ENCODE measurements at places on chromosomes 11 and 22.

GRCh38 chr22:48636746-48637145 is 1190.9 kb downstream of the BRD1 start:
- DNase-seq = no peak

GRCh38 chr11:11977206-11977938 is 31.1 kb downstream of the DKK3 start:
- DNase-seq = peak; percentile 95

DNA sequence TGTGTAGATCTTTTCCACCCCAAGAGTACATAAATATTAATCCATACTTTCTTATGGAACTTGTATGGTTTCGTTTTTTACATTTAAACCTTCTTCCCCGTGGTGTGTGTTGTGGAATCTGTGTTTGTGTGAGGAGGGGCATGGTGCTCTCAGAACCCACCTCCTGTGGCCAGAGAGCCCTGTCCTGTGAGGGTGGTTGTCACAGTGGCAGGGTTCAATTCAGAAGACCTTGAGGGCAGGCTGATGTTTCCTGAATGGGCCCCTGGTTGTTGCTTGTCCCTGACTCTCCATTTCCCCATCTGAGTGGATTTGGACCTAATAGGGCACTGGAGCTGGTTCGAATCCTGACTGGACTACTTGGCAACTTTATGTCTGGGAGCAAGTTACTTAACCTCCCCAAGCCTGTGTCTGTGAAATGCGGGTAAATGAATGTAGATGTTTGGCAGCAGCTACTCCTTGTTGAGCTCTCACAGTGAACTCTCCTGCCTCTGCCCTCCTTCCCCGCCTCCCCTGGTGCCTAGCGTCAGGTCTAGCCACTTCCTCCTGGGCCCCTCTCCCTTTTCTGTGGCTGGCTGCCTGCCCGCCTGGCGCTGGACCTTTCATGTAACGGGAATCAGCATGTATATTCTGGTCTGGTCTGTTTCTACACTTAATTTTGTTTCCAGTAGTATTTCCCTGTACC is 7.3 kb downstream of the NEAT1 start:
- DNase-seq = no peak

- no peak for DNase-seq
Measured at GRCh38 chr11:84117394-84117793, 831.2 kb upstream of the CCDC90B start.

GRCh38 chr11:134742224-134742612 is 330.2 kb upstream of the B3GAT1 start:
- no peak for DNase-seq

DNA sequence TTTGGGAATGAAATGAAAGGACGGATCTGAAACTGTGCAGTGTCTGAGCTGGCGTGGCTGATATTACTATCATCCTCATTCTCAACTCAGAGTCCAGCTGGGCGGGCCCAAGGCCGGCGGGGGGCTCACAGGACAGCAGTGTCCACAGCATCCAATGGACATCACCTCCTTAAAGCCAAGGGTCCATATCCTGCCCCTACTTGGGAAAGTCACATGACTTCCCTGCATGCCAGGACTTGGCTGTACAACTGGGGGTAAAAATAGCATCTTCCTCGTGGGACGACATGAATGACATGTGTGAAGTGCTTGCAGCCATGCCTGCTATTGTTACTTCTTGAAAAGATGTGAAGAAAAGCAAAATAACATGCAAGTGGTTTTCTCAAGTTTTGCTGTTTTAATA is 82.3 kb downstream of the TRMU start:
- no peak for DNase-seq

- DNase-seq = no peak
Measured at GRCh38 chr11:72625691-72626413, 48.4 kb downstream of the PDE2A start.

DNA sequence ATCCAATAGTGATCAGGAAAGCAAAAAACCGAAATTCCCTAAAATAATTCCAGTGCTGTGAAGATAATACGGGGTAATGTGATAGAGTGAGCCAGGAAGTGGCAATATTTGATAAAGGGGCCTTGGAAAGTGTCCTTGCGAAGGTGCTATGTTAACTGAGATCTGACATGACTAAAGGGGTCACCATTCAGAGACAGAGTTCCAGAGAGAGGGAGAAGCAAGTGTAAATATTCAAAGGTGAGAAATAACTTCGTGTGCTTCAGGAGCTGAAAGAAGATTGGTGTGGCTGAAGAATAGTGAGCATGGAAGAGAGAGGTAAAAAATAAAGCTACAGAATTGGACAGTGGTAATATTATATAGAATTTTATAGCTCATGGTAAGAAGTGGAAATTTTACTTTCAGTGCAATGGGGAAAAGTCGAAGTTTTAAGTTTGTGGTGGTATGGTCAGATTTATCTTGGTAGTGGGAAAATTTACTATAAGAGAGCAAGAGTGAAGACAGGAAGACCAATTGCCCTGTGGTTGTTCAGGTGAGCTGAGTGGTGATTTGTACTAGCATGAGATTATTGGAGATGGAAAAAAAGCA is 164.5 kb downstream of the JRKL start:
- DNase-seq = no peak

DNA sequence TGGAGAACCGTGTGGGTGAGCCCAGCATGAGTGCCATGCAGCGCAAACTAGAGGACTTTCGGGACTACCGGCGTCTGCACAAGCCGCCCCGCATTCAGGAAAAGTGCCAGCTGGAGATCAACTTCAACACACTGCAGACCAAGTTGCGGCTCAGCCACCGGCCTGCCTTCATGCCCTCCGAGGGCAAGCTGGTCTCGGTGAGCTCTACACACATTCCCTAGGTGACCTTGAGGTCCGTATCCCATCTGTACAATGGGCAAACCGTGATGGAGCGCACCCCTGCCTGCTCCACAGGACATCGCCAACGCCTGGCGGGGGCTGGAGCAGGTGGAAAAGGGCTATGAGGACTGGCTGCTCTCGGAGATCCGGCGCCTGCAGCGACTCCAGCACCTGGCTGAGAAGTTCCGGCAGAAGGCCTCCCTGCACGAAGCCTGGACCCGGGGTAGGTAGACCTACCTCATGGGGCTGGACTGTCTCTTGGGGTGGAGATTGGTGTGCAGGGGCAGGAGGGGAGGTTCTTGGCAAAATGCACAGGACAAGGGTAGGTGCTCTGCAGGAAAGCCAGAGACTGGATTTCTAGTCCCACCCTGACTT is 10.6 kb downstream of the CTSF start:
- no peak for DNase-seq

GRCh38 chr11:839280-839623 is 3.1 kb downstream of the POLR2L start:
- no peak for DNase-seq

GRCh38 chr11:115961159-115962003 is 457.2 kb upstream of the CADM1 start:
- DNase-seq = no peak

GRCh38 chr22:29816980-29817379 is 21.1 kb downstream of the ASCC2 start:
- DNase-seq = no peak

DNA sequence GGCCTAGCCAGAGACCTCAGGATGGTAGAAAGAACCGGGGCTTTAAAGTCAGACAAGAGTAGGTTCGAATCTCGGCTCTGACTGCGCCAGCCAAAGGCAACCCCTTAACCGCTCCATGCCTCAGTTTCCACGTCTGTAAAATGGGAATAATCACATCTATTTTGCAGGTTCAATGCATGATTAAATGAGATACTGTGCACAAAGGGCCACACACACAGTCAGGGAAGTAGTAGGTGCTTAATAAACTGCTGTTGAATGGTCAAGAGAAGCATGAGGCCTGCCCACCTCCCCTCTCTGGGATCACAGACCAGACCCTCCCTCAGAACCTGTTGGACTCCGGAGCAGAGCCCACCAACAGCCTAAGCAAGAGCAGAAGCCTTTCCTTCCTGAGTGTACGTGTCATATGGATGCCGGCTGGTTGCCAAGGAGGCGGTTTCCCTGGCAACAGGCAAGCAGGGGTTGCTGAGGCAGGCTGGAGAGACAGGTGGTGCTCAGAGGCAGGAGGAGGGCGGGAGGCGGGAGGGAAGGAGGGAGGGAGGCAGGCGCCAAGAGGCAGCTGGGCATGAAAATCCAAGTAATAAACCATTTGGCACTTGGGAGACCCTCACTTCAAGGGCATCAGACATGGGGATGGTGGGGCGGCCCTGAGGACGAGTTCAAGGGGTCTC is 43.9 kb downstream of the NFAM1 start:
- no peak for DNase-seq

GRCh38 chr11:130813638-130814037 is 102.6 kb downstream of the SNX19 start:
- no peak for DNase-seq

DNA sequence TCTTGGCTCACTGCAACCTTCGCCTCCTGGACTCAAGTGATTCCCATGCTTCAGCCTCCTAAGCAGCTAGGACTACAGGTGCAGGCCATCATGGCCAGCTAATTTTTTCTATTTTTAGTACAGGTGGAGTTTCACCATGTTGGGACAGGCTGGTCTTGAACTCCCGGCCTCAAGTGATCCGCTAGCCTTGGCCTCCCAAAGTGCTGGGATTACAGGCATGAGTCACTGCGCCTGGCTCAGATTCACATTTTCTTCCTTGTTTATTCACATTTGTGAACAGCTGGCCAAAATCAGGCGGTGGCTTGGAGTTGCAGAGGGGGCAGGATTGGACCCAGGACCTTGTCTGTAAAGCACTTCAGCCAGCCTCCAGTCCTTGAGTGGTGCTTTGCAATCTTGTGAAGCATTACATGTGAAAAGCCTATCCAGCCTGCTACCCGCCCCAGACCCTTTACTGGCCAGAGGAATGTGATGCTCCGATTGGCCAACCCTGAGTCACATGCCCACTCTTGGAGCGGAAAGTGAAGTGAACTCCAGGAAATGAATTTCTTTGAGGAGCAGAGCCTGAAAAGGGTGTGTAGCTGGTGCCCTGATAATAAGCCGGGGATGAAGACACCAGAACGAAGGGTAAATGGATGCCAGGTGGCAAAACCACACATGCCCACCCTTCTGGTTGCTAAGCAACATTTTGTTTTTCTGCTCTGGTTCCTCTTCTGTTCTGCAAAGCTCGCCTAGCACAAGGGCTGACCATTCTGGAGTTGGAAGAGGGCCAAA is 62.6 kb upstream of the PTPRJ start:
- peak; percentile 74 for DNase-seq

DNA sequence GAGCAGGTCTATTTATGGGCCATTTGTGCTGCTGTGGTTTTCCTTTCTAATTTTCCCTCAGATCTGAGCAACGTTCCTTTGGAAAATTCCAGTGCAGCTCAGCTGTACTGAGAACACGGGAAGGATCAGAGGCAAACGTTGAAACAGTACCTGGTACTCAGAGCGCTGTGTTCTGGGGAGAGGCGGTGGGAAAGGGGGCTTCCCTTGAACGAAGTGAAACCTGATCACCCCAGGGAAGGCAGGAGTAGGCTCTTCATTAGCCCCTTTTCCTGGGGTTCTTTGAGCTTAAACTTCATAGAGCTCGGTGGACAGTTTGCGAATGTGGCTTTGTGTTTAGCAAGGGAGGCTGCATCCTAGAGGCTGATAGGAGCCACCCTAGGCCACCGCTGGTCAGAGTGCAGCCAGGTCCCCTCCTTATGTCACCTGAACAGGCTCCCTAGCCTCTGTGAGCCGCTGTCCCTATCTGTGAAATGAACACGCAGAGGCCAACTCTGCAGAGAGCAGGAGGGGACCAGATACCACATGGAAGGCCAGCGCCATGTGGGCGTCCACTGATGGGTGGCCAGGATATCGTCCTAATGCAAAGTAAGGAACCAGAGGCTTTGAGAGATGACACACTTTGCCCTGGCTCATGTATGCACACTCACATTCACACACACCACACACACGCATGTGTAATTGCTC is 1464.8 kb downstream of the BRD1 start:
- DNase-seq = no peak

- no peak for DNase-seq
Measured at GRCh38 chr11:128334311-128335044, 252.9 kb downstream of the ETS1 start.

- no peak for DNase-seq
Measured at GRCh38 chr22:46424496-46424895, 89.0 kb downstream of the TRMU start.

DNA sequence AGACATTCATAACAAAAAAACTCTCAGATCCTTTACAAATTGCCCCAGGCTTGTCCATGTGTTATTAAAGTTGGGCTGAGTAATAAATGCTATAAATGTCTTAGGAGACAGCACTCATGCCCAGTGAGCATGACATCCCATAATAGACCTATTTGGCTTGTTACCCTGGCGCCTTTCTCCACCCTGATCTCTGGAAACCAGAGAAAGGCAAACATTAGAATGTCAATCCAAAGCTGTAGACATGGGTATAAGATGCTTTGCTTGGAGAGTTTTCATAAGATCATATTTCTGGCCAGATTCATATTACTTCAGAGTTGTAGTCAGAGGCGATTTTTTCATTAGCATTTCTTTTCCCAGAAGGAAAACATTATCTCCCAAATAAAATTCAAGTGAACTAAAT is 161.3 kb upstream of the UBASH3B start:
- DNase-seq = no peak

DNA sequence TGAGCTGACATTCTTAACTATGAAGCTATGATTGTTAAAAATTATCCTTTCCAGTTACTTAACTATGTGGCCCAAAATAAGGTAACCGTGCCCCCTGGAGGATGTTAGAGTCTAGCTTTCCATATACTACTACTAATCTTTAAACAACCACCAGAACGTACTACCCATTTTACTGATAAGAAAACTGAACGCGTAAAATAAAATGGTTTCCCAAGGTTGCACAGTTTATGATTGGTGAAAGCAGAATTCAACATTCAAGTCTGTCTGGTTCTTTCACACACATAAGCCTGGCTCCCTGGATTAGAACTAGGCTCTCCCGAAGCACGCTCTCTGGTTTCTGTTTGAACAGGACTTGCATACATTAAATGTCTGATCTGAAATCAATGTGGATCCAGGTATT is 437.8 kb upstream of the CCDC90B start:
- DNase-seq = no peak

- DNase-seq = no peak
Measured at GRCh38 chr22:39185601-39186012, 33.1 kb upstream of the CBX7 start.

GRCh38 chr22:33163815-33164214 is 105.6 kb upstream of the SYN3 start:
- DNase-seq = no peak

DNA sequence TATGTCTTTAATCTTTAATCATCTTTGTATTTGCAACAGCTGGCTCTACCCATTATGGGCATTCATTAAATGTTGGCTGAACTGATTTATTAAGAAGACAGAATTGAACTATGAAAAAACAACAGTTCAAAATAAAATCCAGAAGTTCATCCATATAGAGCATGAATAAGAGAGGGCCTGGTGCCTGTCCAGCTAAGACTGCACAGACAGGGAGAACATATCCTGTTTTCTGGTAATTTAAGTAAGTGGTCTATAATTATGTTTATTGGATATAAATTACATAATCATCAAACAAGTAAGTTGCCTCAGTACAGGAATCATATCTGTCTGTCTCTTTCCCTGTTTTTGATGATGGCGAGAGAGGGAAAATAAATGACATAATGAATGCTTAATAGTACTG is 137.2 kb downstream of the RBFOX2 start:
- no peak for DNase-seq

- no peak for DNase-seq
Measured at GRCh38 chr11:39741066-39741465, 1718.4 kb downstream of the LRRC4C start.

All from HS-27A (cell line).